ENCODE measurements at places on chromosomes 1 and 21.
A peak's percentile ranks its signal among the peaks of the same experiment; 100 is the strongest.

GRCh38 chr1:119758584-119758983 lies 10.1 kb downstream of the HMGCS2 start:
- no peak for DNase-seq

DNA sequence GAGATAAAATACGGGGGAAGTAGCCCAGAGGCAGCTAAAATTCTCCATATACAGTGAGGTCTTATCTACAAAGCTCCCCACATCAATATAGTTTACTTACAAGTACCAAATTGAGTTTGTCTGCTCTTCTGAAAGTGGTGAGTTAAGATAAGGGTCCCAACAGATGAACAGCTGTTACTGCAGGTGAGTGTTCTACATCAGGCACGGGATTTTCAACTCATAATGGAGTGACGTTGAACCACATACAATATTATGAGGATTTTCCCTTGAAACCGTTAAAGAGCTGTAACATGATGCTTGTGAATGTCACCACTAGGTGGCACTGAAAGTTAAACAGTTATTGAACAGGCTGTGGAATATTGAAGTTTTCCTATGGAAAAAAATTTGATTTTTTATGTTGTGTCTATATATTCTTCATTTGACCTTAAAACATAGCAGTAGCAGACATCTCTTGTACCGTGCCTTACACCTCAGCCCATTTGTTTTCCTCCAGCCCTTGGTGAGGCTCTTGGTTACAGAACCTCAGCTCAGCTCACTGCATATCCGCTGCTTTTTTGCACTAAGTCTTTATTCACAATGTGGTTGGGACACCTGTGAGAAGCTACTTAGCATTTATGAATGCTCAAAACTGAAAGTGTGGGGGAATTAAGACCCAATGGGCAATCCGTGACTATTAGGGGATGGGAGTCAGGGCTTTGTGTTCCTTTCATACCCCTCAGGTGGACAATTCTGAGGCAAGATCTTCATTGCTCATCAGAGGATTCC lies 23.2 kb downstream of the CD1D start:
- DNase-seq: peak; percentile 40

DNA sequence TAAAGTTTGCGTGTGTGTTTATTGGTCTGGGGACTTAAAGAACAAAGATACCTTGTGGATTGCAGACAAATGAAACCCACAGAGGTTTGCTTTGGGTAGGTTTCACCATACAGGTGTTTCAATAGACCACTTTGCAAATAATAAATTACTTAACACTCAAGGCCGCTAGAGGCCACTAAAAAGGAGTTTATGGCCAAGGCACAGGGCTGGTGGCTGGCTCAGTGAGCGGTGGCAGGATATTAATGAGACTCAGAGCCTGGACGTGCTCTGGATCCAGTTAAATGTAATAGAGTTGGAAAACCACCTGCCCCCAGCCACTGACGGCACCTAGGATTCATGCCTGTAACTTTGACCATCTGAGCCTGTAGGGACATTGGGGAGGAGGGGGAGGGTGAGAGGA lies 44.5 kb downstream of the LRRC38 start:
- no peak for DNase-seq

DNA sequence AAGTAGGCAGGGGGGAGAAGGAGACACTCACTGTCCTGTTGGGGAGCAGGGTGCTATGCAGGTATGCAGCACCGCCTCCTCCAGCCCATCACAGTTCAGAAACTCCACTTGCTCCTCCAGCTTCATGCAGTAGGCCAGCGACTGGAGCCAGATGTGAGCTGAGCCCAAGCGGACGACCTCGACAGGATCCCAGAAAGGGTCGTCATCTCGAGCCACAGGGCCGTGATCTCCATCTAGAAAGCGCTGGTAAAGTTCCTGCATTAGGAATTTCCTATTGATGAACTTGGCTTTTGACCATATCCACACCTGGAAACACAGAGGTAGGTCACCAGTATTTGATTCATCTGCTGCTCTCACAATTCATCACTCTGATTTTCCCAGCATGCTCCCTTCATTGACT lies 56.1 kb downstream of the SCCPDH start:
- DNase-seq: no peak

GRCh38 chr1:164707868-164708331 lies 148.9 kb downstream of the PBX1 start:
- no peak for DNase-seq

GRCh38 chr1:155076371-155076770 lies 2.3 kb upstream of the EFNA3 start:
- no peak for DNase-seq

GRCh38 chr1:29384496-29385015 lies 148.2 kb downstream of the PTPRU start:
- no peak for DNase-seq

DNA sequence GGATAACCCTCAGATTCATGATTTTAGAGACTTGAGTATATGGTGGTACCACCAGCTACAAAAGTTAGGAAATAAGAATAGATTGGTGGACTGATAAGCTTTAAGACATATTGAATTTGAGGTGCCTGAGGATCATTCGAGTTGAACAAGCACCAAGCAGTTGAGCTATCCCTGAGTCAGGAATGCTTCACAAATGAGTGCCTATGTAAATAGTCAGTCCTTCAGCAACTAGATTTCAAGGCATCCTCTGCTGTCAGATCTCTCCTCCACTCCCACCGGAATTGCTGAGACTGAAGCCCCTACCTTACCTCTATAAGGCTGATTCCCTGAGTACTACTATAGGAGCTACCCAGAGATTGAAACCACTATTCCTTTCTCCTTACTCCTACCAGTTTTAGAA lies 7.1 kb downstream of the BTF3L4 start:
- no peak for DNase-seq

GRCh38 chr1:180765151-180765550 lies 133.3 kb downstream of the XPR1 start:
- no peak for DNase-seq

- no peak for DNase-seq
These were observed 3.7 kb downstream of the LENEP start for GRCh38 chr1:154996966-154997701.

DNA sequence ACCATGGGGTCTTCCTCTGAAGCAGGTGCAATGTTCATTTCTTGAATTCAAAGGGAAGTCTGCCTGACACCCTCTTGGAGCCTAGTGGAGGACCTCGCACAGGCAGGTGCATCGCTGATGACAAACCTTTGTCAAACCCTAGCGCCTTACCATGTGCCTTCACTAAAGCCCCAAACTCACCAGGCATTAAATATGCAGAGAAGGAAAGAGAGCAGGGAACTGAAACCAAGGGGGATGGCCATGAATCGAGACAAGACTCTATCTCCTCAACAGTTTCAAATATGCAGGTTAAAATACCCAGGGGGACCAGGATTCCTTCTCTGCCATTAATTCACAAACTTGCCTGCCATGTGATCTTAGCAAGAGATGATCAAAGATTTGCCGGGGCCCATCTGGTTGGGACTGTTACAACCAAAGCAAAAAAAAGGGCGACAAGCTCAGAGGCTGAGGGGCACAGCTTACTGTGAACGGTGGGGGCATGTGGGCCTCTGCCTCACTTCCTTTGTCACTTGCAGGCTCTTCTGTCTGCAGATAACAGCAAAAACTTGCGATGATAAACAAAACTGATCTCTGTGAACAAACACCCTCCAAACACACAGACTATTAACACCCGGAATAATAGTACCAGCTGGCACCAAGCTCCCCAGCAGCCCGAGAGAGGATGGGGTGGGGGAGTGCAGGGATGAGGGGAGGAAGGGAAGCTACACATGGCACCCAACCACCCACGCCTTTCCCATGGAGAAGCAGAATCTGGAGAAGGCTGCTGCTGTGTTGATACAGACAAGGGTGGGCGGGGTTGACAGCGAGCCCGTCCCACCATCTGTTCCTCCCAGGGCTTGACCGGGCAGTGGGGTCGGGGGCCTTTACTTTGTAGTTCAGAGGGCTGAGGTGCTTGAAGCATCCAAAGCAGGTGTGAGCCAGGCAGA lies 33.9 kb downstream of the TMEM63A start:
- DNase-seq: no peak

DNA sequence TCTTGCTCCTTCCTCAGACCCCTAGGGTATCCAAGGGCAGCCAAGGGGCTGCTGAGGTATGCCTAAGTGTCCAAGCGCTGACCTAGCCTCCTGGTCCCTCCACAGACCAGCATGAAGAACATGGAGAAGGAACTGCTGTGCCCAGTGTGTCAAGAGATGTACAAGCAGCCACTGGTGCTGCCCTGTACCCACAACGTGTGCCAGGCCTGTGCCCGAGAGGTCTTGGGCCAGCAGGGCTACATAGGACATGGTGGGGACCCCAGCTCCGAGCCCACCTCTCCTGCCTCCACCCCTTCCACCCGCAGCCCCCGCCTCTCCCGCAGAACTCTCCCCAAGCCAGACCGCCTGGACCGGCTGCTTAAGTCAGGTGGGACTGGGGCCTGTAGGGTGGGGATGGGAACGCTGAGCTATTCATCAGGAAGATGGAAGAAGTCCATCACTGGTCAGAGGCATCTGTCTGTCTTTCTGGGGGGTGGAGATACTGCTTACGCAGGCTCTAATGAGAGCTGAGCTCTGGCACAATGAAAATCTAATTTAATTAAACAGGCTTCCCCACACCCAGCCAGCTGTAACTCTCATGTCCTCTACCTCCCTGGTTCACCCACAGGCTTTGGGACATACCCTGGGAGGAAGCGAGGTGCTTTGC lies 1.8 kb downstream of the TRIM46 start:
- DNase-seq: no peak

- no peak for DNase-seq
These were observed 46.4 kb downstream of the AJAP1 start for GRCh38 chr1:4700801-4701200.

DNA sequence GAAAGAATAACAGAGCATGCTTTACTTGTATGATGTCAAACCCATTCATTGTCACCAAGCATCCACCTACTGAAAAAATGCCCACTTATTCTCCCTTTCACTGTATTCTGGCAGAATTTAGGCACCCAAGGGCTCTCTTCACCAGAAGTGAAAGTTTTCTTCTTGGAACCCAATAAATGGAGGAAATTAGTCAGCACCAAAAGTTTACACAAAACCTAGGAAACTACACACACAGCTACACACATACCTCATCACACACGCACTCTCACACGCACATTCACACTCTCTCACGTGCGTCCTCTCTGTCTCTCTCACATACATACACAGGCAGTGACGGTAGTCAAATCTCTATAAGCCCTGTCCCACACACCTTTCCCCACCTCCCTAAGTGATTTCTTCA lies 37.6 kb downstream of the MCOLN2 start:
- DNase-seq: no peak

DNA sequence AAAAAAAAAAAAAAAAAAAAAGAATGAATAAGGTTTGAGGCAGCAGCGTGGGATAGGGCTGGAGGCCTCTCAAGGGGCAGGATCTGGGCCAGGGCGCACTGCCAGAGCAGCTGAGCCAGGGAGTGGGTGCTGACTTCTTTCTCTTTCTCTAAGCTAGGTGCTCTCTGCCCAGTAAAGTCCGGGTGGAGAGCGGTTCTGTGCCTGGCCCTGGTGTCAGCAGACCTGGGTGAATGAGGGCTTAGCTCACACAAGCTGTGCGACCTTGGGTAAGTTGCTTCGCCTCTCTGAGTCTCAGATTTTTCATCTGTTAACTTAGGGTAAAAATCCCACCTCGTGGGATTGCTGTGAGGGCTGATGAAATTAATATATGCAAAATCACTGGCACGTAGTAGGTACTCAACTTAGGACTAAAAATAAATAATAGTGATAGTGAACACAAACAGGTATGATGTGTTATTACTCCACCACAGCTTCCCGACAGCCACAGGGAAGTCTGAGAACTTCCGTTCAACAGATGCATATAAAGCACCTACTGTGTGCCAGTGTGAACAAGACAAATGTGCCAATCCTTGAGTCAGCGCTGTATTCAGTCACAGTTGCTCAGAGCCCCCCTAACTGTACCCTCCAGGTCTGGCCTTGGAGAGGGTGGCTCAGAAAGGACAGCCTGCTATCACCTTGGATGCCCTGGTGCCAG lies 2.0 kb upstream of the FAM131C start:
- peak; percentile 43 for DNase-seq

DNA sequence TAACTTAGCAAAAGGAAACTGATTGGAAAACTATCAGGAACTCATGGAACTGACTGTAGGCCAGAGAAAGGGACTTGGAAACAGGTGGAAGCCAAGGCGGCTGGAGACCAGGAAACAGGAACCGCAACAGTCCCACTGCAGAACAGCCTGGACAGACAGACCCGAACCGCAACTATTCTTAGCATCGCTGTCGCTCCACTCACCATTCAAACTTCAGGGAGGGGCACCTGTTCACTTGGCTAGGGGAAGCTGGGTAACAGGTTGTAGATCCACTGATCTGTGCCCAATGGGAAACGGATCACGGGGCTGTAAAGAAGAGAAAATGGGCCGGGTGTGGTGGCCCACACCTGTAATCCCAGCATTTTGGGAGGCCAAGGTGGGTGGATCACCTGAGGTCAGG lies 61.9 kb downstream of the CLSTN1 start:
- no peak for DNase-seq

DNA sequence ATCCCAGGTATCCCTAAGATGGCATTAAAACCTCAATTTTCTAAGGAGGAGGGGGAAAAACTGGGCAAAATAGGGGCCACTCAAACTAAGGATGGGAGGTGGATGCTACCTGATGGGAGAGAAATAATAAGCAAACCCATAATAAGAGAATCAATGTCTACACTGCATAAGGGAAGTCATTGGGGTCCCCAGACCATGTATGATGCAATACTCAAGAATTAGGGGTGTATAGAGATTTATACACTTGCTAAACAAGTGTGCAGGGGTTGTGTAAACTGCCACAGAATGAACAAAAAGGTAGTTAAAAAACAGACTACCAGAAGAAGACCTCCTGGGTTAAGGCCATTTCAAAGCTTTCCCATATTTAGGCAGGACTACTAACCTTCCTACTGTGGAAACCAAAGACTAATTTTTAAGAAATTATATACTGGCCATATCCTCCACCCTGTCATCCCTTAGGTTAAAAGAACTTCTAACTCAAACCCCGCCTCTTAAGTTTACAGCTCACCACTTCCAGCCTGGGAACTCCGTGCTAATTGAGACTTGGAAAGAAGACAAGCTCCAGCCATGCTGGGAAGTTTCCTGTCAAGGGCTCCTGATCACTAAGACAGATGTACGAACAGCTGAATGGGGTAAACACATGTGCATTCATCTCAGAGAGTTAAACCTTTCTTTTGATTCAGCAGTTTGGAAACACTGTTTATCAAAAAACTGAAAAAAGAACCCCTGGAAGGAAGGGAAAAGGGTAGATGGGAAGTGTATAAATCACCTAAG lies 64.4 kb upstream of the TLR5 start:
- no peak for DNase-seq

GRCh38 chr1:153478047-153478691 lies 17.7 kb upstream of the S100A7 start:
- DNase-seq: no peak

- no peak for DNase-seq
These were observed 348.0 kb downstream of the PTPRU start for GRCh38 chr1:29584362-29584761.

- no peak for DNase-seq
These were observed 29.0 kb upstream of the PLA2G2A start for GRCh38 chr1:20008391-20008841.

DNA sequence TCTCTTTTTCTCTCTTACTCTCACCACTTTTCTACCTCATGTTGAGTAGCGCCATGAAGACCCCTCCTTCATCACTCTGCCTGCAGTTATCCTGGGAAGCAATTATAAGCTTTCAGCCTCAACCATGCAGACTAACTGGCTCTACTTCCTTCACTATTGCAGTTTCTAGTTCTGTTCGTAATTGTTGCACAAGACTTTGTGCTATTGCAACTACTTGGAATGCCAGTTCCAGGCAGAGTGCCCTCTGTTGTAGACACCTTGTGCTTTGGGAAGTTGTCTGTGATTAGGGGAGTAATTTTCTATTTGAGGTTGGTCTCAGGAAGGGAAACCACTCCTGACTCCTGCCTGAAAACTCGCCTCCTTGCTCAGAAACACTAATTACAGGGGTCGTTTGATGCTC lies 19.4 kb downstream of the PGM1 start:
- DNase-seq: no peak
